HepG2 (cell line): ENCODE measurements at places on chromosomes 11 and 22.

GRCh38 chr11:995044-995751, 41.3 kb downstream of the MUC6 start:
- DNase-seq = no peak

DNA sequence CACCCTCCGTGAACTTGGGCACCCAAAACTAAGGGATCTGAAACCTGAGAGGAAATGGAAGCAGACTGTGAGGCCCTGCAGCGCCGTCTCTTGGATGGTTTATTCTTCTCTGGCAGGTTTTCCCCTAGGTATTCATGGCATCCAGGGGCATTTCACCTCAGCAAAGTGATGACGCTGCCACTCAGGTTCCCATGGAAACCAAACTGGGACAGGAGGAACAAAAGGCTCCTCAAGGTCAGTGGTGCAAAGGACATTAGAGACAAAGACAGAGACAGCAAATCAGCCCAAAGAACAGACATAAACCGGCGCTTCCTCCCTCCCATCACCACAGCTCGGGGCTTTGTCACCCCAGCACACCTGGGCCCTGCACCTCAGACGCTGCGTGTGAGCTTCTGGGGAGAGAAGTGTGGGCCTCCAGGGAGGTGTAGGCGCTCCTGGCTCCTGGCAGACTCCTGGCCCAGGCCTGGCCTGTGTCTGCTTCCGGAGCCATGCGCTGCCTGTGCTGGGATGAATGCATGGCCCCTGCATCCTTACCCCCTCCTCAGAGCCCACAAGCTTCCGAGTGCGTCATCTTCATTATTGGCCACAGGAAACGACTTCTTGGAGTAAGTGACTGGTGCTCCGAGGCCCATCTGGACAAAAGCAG, 5.9 kb downstream of the TP53AIP1 start:
- DNase-seq = peak; percentile 58

GRCh38 chr11:62104816-62105653, 18.8 kb upstream of the INCENP start:
- no peak for DNase-seq

DNA sequence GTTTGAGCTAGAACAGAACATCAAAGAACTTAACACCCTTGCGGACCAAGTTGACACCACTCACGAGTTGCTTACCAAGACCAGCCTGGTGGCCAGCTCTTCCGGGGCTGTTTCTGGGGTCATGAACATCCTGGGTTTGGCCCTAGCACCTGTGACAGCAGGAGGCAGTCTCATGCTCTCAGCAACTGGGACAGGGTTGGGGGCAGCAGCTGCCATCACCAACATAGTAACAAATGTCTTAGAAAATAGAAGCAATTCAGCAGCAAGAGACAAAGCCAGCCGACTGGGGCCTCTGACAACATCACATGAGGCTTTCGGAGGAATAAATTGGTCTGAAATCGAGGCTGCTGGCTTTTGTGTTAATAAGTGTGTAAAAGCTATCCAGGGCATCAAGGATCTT, 8.7 kb downstream of the APOL5 start:
- DNase-seq = no peak

DNA sequence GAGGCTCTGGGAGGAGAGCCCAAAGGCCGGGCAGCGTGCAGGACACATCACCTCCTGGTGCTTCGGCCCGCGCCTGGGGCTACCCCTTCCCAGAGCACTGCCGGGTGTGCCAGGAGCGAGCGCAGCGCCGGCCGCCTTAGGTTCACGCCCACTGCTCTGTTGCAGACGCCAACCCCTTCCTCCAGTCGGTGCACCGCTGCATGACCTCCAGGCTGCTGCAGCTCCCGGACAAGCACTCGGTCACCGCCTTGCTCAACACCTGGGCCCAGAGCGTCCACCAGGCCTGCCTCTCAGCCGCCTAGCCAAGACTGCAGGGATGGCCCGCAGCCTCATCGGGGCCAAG, 79.0 kb downstream of the MED15 start:
- no peak for DNase-seq

DNA sequence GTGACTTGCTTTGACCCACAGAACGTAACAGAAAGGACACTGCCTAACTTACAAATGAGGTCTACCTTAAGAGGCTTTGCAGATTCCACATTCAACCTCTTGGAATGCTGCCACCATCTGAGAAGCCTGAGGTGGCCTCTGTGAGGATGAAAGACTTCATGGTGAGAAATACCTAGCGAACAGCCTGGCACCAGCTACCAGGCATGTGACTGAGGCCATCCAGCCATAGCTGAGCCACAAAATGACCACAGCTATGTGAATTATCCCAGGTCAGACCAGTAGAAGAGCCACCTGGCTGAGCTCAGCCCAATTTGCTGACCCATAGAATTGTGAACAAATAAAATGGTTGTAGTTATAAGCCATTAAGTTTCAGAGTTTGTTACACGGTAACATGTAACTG, 37.5 kb downstream of the PPARA start:
- no peak for DNase-seq

DNA sequence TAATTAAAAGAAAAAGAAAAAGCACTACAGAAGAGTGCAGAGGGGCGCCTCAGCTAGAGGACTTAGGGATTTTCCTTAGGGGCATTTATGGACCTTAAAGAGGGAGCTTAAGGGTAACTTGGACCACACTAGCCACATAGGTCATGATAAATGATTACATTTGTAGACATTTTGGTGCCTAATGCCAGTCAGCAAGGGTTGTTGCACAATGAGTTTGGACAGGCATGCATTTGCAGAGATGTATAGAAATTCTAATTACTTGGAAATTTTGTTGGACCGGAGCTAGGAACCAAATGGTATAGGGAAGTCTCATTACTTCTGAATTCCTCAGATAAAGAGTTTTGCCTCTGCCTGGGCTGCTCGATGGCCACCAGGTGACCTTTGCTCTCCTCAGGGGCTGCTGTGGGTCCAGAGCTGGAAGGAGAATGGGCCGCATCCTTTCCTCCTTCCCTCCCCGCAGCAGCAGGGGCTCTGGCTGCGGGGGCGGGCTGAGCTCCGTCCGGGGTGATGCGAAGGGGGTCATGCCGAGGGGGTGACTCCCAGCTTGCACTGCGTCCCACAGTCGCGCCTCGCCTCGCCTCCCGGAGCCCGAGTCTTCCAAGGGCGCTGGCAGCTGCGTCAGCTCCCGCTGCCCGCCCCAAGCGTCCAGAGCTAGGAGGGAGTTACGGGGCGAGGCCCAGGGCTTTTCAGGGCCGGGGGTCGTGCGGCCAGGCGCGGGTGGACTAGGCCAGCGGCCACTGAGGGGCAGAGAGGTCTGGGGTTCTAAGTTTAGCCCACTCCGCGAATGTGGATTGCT, 20.3 kb upstream of the MALAT1 start:
- DNase-seq = no peak

GRCh38 chr11:86918973-86919372, 36.2 kb downstream of the FZD4 start:
- no peak for DNase-seq

DNA sequence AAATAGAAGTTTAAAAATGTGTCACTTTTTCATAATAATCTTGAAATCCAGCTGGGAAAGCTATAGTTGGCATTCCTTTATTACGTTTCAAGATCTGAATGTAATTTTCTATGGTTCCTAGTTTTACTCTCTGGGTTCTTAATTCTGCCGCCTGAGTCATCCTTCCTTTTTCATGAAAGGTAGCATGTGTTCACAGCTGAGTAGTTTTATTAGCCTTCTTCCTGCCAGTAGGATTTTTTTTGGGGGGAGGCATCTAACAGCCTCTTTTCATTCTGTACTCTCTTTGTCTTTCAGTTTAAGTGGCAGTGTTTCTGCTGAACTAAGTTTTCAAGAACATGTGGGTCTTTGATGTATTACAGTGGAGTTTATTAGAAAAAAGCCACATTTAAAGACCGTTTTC, 36.5 kb downstream of the OR2AG2 start:
- DNase-seq = no peak

DNA sequence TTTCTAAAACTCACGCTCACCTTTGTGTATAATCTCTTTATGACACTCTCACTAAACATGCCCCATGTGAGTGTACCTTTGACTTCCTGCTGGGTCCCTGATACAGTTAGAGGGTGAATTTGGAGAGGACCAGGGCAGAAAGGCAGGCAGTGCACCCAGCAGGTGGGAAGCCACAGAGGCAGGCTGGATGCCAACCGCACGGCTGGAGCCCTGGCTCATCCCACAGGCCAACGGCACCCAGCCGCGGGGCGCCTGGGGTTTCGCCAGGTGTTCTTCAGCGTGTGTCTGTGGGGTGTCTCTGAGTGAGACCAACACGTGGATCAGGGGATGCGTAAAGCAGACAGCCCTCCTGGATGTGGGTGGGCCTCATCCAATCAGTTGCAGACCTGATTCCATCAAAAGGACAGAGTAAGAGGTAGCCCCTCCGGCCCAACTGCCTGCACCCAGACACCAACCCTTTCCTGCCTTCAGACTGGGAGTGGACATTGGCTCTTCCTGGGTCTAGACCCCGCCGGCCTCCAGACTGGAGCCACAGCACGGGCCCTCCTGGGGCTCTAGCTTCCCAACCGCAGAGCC, 51.6 kb downstream of the DHCR7 start:
- DNase-seq = no peak

DNA sequence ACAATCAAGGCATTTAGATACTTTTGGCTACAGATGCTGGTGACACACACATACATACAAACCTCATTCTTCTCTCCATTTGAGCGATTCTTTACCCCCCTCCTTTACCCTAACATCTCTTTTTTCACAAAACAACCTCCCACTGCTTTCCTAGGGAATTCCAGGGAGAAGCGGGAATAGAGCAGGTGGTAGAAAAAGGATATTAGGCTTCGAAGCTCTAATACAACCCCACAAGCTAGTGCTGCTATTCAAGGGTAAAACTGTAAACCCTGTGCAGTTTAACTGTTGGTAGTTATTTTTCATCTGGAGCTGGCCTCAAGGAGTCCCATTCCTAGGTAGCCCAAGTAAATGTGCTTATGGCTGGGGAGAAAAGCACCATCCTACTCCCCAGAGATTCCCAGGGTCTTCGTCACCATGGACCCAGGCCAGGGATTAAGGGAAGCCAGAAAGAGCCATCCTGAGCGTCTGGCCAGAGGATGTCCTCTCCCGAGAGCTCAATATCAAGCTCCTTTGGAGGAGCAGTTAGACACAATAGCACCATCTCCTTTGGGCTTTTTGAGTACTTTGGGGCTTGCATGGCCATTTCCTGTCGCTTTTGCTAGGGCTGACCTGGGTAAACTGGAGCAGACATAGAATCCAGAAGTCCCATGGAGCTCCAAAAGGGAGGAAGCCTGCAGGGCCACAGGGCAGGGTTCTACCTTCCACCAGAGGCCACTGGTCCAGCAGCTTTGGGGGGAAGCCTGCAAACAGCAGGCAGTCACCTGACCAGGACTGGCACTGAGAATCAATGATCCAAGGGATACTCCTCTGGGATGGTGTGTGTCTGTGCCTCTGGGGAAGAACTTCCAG, 3.1 kb downstream of the MAML2 start:
- DNase-seq = no peak

DNA sequence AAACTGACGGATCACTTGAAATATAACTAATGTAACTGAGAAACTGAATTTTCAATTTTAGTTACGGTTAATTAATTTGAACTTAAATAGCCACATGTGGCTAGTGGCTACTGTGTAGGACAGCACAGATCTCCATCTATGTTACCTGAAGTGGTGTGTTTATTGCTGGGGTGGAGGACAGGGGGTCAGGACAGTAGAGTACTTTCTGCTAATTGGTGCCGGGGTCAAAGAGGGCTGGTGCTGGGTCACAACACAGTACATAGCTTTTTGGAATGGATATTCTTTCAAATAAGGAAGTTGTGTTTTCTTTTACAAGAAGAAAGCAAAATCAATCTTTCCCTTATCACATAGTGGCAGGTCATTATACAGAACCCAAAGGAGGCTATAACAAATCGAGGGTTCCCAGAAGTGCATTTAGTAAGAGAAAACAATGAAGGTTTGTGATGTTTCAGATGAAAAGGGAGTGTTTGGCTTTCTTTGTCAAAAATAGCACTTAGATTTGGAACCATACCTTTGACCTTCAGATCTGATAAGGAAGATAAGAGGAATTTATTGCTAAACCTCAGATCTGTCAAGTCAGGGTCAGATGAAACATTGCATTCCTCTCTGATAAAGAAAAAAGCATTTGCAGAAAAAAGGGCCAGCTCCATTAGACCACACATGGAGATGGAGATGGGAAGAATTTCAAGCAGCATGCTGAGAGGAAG, 384.5 kb downstream of the AASDHPPT start:
- peak; percentile 89 for DNase-seq

DNA sequence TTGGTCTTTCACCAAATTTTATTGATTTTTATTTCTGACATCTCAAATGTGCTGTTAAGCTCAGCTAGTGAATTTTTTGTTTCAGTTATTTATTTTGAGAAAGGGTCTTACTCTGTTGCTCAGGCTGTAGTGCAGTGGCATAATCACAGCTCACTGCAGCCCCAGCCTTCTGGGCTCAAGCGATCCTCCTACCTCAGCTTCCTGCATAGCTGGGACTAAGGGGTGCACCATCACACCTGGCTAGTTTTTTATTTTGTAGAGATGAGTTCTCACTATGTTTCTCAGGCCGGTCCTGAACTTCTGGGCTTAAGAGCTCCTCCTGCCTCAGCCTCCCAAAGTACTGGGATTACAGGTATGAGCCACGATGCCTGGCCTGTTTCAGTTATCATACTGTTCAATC, 282.0 kb downstream of the SBF2 start:
- DNase-seq = no peak

DNA sequence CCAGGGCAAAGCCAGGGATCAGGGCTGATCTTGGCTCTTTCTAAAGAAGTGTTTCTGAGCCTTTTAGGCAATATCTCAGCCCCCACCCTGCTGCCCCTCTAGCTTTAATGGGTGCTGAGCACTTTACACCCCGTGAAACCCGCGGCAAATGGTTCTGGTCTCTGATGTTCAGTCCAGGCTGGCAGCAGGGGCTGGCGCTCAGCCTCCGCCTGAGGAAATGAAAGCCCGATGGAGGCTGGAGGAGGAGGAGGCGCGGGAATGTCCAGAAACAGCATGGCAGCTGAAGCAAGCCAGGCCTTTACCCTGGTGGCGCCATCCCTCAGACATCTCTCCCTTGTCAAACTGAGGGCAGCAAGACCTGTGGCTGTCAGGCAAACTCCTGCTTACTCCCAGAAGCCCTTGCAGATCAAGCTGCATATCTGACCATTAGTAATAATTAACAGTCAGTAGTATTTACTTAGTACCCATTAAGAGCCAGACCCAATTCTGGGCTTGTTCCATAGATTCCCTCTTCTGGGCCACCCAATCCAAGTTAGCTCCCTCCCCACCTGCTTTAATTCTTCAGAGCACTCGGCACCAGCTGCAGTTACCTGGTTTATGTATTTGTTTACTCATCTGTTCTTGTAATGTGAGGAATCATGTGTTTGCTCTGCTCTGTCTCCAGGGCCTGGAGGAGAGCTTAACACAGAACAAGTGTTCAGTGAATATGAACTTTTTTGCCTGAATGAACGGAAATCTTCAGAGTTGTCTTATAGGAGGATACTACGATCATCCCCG, 15.0 kb upstream of the ALX4 start:
- no peak for DNase-seq

- no peak for DNase-seq
These were observed 1059.7 kb downstream of the OPCML start for GRCh38 chr11:132472411-132473172.

- no peak for DNase-seq
These were observed 18.5 kb downstream of the MORC2 start for GRCh38 chr22:30949934-30950660.
